ENCODE measurements at places on chromosomes 4 and X. TPM values are rescaled to one million over a fixed set of nuclear protein-coding genes. Genes with fewer than 3 reads are reported as not detected.

GRCh38 chr4:40991908-40992307, 222.4 kb downstream of the APBB2 start:
- no peak for ATAC-seq

The SHROOM2 gene
- 65.1 TPM for total RNA-seq

GRCh38 chr4:7121866-7122653, 54.2 kb upstream of the GRPEL1 start:
- ATAC-seq = no peak

- no peak for ATAC-seq
These were observed 10.4 kb downstream of the CCSER1 start for GRCh38 chr4:90137555-90137954.

DNA sequence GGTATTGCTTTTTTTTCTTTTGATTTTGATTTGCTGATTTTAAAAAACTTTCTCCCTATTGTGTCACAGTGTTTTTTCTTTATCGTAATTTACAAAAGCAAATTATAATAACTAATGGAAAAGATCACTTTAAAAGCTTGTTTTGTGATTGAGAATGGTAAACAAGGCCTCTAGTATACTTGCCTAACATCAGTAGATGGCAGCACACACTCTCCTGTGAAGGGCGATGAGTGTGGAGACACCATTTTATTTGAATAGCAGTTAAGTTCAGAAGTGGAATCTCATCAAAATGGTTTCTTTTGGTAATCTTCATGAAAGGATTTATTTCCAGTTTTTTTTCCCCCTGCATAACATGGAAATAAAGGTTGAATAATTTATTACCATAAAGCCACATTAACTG, 72.3 kb downstream of the PAK3 start:
- ATAC-seq = no peak

The MAGEA3 gene
- 0.11 TPM for total RNA-seq

GRCh38 chrX:40179283-40179682, 81.5 kb upstream of the BCOR start:
- ATAC-seq = no peak

The CLDN22 gene
- total RNA-seq = not detected

DNA sequence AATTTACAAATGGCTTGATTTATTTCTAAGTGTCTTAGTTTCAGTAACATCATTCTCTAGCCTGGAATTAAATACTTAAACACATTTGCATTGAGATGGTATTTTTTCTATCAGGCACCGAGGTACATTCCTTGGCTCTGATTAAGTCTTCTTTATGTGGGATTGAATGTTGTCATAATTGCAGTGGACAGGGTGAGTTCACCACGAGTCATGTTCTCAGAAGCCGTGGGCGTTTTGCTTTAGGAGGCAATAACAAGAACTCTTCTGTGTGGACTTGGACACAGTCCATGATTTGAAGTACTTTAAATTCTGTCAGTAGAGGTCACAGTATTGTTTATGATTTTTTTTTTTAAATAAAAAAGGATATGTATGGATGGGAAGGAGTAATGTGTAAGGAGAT, 57.1 kb upstream of the EFHC2 start:
- peak; percentile 45 for ATAC-seq

- no peak for ATAC-seq
These were observed 5.9 kb downstream of the ARHGEF38 start for GRCh38 chr4:105558277-105558676.

The EMCN gene
- 0.11 TPM for total RNA-seq

GRCh38 chrX:45300638-45301037, 100.0 kb upstream of the DIPK2B start:
- peak; percentile 69 for ATAC-seq

The TIMM8A gene
- total RNA-seq = 14.7 TPM

GRCh38 chr4:166400270-166400894, 527.3 kb downstream of the TLL1 start:
- no peak for ATAC-seq

- ATAC-seq = peak; percentile 97
These were observed 40.1 kb upstream of the RPA4 start for GRCh38 chrX:96843566-96843965.

The GRXCR1 gene
- not detected for total RNA-seq

GRCh38 chrX:123476611-123477219, 256.1 kb downstream of the THOC2 start:
- no peak for ATAC-seq

The LGI2 gene
- total RNA-seq = 7.7 TPM

The PPP4R3C gene
- not detected for total RNA-seq

The FREM3 gene
- not detected for total RNA-seq

GRCh38 chr4:153448003-153448731, 18.0 kb upstream of the TMEM131L start:
- no peak for ATAC-seq

The SMARCA1 gene
- total RNA-seq = 45.3 TPM

The FRMD7 gene
- total RNA-seq = 0.14 TPM

DNA sequence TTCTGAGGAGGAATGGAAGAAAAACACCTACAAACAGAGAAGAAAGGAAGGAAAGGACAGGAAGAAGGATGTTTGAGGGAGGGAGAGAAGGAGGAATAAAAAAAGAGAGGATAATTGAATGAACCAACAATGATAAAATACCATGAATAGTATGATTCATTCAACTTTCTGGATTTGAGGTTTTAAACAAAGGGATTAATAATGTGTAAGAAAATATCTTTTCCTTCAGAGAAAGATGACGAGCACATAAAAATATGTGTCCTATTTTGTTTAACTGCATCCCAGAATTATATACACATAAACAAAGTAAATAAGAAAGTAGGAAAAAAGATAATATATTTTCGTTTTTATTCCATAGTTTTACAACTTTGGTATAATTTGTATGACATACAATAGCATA, 1380.4 kb downstream of the STIM2 start:
- ATAC-seq = no peak

GRCh38 chr4:41362621-41363383, 106.1 kb downstream of the UCHL1 start:
- ATAC-seq = peak; percentile 5

DNA sequence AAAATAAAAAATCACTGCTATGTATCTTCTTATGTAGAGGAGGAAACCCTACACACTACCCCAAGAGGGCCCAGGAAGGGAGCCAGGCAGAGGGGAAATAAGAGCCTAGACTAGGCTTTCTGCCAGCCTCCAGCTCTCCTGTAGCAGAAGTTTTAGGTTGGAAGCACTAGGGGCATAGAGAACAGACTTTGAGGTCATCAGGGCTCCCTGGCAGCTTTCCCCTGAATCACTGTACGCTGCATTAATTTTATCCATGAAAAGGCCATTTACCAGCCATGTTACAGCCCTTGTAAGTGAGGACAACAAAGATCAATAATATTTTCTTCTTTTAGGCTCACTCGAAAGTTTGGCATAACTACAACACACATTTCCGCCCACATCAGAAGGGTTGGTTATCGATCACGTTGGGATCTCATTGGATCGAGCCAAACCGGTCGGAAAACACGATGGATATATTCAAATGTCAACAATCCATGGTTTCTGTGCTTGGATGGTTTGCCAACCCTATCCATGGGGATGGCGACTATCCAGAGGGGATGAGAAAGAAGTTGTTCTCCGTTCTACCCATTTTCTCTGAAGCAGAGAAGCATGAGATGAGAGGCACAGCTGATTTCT, 24.7 kb downstream of the RPL9 start:
- ATAC-seq = no peak

The UGT2B15 gene
- total RNA-seq = 0.15 TPM

GRCh38 chr4:109816082-109816442, 500 bp downstream of the GAR1 start:
- peak; percentile 6 for ATAC-seq

The NALF2 gene
- 0.22 TPM for total RNA-seq
